CD4-positive, alpha-beta T cell treated with Interleukin-15 for 1 hour (primary cell): ENCODE measurements at places on chromosomes 6 and 20.

GRCh38 chr6:113414511-113414910, 442.6 kb upstream of the MARCKS start:
- no peak for DNase-seq

- DNase-seq = no peak
Measured at GRCh38 chr6:83258517-83258916, 65.4 kb downstream of the RWDD2A start.

GRCh38 chr6:112443179-112444065, 96.3 kb downstream of the RFPL4B start:
- no peak for DNase-seq

- DNase-seq = no peak
Measured at GRCh38 chr20:36017048-36017951, 48.9 kb downstream of the CNBD2 start.

DNA sequence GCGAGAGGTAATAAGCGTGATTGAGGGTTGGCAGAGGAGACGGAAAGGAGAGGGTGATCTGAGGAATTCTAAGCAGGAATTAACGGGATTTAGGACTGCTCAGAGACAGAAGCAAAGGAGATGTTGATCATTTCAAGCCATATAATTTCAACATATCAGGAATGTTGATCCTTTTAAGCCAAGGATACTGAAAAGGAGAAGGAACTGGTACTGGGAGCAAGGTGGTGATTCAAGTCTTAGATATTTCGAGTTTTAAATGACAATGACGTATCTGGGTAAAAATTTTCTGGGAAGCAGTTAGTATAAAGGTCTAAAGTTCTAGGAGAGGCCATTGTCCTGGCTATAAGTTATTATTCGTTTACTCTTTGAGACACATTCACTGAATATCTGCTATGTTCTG, 91.3 kb upstream of the OGFRL1 start:
- no peak for DNase-seq

- DNase-seq = no peak
Measured at GRCh38 chr6:73455865-73456629, 4.0 kb upstream of the CGAS start.

GRCh38 chr6:158938220-158938619, 61.8 kb downstream of the RSPH3 start:
- no peak for DNase-seq

- DNase-seq = no peak
Measured at GRCh38 chr6:21965016-21965415, 331.8 kb downstream of the PRL start.

DNA sequence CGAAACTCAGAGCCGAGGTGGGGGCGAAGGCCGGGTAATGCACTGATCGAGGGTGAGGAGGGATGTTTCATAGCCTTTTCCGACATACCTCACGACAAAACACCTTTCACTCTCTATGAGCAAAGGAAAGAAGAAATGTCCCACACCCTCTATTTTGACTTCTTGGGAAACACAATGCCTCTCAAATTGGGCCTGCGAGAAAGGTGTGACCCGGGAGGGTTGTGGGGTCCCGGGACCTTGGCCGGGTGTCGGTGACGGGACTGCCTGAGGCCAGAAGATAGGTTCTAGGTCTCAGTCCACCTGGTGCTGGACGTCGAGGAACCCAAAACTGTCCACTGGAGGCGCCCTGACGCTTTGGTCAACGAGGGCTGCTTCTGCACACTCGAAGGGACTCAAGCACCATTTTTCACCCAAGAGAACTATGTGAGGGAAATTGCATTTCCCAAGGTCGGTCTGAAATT, 41.1 kb upstream of the OSTM1 start:
- no peak for DNase-seq

DNA sequence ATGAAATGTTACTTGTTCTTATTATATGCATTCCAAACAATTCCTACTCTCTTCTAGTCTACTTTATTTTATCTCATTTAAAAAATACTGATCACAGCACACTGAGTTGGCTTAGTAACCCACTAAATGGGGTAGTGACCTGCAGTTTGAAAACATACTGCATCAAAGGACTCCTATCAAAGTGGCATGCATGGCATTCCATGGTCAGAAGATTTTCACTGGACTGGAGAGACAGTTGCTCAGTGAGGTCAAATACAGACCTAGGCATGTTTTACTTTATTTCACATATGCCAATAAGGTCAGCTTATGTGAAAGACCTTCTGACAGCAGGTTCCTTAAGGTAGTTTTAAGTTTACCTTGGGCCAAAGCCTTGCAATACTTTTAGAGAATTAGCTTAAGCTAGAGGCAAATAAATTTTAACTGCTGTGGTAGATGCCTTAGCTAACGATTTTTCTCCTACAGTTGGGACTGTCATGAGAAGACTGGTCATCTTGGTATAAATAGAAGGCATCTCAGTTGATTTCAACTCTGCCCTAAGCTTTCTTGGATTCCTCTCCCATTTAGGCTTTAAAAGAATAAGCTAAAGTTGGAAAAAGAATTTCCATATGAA, 35.1 kb downstream of the TPD52L1 start:
- DNase-seq = no peak

- DNase-seq = no peak
Measured at GRCh38 chr20:53165452-53165851, 193.3 kb downstream of the TSHZ2 start.

GRCh38 chr20:12269579-12269978, 351.9 kb downstream of the BTBD3 start:
- DNase-seq = no peak

DNA sequence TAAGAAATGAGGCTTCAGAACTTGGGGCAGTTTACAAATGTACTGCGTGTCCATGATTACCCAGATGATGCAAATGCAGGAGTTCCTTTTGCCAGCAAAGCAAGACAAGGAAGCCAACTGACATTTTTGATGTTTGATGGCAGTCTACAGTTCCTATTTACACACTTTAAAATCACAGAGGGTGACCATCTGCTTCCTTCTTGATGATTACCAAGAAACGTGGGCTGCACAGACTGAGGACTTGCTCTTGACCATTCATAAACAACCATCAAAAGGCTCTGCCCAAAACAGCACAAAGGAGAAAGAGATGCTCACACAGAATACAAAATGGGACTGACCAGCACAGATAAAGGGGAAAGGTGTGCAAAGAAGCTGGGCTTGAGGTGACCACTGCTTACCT, 79.8 kb upstream of the TRAF3IP2 start:
- no peak for DNase-seq

- no peak for DNase-seq
Measured at GRCh38 chr20:29740601-29740950, 1516.9 kb upstream of the DEFB115 start.

DNA sequence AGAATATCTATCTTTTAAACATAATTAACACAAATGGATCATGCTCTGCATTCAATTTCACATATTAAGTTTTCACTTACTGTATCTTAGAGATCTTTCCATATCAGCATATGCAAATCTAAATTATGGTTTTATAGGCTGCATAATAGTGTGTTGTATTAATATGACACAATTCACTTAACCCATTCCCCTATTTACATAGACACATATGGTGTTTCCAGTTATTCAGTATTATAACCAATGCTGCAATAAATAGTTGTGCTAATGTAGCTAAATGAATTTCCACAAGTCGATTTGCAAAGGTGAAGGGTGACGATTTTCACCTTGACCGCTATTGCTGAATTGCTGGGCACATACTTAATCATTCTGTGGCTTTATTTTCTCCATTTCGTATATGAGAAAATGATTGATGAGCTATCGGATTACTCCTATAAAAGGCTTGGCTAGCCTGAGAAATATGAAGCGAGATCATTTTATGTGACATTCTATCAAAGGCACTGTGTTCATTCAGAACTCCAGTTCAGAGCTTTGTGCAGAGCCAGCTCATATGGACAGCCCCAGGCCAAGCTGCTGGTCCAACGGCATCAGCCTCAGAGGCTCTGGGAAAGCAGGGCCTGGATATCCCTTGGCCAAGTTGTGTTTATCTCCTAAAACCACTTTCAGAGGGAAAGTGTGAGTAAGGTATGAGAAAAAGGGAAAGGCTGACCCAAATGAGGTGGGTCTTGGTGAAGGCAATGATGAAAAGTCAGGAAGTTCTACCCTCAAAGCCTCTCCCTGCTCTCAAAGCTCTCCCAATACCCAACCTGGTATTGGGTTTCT, 50.8 kb downstream of the GFOD1 start:
- DNase-seq = no peak

DNA sequence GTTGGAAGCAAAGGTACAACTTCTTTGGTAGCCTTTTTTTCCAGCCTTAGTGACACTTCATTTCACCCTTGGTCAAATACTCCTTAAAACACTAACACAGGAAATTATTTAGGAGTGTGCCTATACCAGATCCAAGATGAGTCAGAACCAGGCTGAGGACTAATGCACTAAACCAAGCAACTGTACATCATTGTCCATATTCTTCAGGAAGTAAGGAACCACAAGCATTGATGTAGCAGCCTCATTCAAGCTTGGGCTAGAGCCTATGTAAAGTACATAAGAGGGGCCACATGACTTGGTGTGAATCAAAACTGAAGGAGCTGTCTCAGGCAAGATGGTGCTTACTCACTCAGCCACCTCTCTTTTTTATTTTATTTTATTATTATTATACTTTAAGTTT, 20.7 kb upstream of the ADGB start:
- DNase-seq = no peak

- DNase-seq = no peak
Measured at GRCh38 chr20:48338717-48339116, 489.1 kb downstream of the PREX1 start.

DNA sequence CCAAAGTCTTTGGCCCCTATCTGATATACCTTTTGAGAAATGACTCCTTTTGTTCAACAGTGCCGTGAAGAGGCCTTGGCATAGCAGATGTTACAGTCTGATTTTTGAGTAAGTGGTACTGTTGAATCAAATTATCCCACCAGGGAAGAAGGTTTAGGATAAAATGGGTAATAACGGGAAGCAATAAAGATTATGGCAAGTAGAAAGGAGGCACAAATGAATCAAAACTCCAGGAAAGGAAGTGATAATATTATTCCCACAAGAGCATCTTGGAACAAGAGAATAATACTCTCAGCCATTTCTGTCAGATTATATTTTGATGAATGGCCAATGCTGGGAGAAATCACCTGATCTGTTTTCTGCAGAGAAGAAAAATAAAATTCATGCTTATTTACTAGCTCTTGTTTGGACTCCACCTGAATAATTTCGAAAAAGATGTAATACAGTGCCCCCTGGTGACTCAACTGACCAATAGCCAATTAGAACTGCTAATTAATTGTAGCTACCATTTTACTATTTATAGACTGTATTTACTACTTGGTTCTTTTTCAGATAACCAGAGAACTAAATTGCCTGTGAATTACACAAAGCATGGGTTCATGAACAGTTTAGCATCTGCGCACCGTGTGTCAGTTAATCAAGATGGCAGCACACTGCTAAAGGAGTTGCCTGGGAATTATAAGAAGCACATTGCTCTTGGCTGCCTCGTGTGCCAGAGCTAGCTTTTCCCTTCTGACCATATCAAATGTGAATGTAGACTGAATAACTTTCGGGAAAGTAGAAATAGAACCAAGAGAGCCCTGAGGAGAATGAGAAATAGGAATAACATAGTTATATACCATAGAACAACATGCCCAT, 78.5 kb upstream of the TRDN start:
- DNase-seq = no peak

DNA sequence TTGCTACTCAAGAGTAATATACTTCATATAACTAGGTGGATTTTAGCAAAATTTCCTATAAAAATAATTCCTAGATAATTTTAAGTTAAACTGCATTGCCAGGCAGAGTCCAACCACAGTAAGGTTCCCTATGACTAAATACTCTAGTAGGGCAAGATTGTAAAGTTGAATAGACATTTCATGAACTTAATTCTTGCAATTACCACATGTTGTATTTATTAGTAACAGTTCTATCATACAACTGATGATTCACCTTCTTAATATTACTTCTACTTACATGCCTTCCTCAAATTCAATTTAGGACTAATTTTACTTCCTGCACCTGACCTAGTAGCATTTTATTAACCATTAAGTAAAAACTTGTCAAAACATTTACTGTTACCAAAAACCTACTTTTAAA, 266.7 kb upstream of the THEMIS start:
- DNase-seq = no peak

DNA sequence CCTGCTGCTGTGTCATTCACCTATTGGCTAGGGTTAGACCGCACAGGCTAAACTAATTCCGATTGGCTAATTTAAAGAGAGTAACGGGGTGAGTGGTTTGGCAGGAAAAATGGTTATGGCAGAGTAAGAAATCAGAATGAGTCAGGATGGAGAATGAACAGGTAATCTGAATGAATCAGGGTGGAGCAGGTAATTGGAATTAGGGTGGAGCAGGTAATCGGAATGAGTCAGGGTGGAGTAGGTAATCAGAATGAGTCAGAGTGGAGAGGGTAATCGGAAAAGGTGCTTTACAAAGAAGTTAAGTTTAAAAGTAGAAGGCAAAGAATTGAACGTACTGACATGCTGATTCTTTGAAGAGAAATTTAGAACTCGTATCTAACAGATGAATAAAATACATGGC, 11.7 kb downstream of the SLC35A1 start:
- no peak for DNase-seq

GRCh38 chr6:32148289-32149091, 3.2 kb downstream of the PRRT1 start:
- peak; percentile 76 for DNase-seq

DNA sequence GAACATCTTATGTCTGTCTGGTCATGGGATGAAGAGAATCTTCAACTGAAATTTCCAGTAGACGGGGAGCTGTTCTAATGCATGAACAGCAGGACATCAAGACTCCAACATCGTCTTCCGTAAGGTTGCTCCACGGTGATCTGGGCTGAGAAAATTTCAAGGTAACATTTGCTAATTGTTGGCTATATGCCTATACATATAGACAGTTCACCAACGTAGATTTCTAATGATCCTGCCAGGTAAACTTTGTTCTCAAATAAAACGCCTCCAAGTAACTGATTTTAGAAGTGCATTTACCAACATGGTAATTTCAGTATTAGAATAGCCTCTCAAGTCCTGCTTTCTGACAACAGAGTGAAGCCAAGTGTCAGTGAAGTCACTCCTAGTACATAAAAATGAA, 11.3 kb upstream of the PXDC1 start:
- DNase-seq = no peak
